ENCODE measurements at places on chromosomes 7 and 10.

DNA sequence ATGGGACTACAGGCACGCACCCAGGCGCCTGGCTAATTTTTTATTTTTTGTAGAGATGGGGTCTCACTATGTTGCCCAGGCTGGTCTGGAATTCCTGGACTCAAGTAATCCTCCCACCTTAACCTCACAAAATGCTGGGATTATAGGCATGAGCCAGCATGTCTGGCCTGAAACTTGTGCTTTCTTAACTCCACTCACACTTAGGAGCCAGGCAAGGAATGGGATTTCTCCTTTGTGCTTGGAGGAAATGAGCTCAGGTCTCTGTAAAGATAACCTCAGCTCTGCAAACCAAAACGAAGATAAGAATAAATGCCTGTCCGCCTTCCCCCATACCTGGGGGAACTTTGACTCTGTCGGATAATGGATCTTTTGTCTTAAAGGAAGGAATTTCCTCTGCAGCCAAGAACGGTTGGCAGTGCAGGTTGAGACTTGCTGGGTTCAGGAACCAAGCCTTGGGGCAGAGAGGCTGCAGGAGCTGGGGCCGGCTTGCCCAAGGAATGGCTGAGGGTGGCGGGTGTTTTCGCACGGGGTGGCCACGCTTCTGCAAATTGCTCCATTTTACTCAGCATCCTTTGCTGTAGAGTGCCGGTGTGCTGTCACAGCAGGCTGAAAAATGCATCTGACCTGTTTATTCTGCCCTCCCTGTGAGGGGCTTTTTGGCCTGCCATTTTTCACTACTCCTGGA is 174.2 kb downstream of the KIAA1217 start:
- DNase-seq: no peak

DNA sequence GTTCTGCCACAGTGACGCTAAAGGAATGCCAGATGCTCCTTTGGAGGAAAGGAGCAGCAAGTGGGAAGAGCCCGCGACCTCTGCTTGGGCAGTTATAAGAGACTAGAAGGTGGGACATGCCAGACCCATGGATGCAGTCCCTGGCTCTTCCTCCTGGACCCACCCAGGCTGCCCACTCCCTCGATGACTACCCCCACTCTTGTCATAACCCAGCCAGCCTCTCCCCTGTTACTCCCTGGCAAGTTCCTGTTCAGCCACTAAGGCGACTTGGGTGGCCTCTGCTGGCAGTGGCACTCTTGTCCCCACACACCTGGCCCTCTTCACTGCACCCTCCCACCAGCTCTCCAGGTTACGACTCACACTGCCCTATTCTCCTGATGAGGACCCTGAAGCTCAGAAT is 33.5 kb downstream of the COL13A1 start:
- DNase-seq: no peak

DNA sequence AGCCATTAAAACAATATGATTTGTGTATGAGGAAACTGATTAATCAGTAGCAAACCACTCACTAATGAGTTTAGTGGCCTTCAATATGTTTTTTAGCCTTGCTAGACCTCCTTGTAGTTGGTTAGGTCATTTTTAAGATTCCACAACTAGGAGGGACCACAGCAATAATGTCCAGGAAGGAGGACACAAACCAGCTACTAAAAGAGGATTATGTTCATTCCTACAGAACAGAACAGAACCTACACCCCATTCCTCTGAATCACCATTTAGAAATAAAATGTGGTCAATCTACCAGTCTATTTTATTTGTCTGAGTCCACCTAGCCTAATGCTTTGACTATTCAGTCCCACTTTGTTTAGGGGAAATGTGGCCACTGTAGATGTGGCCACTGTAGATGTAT is 226.3 kb downstream of the GLI3 start:
- no peak for DNase-seq

- no peak for DNase-seq
Observed at GRCh38 chr10:125584954-125585353, 98.0 kb downstream of the TEX36 start.

- no peak for DNase-seq
Observed at GRCh38 chr7:100119970-100120732, 717 bp downstream of the CNPY4 start.

DNA sequence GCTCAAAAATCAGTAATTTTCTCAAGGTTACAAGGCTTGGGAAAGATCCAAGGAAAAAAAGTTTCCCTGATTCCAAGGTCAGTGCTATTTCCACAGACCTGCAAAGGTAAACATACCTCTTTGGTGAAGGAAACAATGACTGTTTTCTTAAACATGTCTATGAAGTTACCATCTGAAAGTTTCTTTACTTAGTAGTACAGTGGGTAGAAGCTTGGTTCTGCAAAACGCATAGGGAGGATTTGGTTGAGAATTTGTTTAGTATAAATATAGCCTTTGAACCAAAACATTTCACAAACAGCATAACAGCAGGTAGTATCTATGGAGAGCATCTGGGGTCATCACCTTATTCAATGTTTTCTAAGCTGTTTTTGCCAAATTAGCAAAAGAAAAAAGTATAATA is 169.6 kb downstream of the CCSER2 start:
- DNase-seq: no peak

DNA sequence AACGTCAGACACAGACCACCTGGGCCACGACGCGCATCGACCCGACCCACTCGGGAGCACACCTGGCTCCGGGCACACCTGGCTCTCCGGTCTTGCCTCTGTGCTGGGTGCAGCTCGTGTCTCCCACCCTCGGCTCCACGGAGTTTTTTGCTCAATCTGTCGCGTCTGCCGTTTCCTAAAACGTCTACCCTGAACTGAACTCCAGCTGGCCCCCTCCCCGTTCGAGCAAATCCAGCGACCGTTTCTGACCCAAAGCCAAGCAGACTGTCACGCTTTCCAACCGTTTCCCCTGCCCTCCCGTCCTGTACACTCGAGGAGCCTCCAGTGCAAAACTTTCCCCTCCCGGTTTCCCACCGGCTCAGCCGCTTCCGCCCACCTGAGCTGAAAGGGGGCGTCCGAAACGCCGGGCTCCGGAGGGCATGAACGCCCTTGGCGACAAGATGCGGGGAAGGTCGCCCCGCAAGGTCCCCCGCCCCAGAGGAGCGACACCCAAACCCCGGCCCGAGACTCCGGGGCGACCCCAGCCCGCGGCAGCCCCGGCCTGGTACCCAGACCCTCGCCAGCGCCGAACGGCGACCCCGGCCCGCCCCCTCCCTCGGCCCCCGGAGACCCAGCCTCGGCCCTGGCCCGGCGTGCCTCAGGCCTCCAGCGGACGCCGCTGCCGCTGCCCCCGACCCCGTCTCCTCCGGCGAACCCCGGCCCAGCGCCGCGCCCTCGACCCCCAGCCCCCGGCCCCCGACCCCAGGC is 557 bp downstream of the CYTH3 start:
- no peak for DNase-seq

DNA sequence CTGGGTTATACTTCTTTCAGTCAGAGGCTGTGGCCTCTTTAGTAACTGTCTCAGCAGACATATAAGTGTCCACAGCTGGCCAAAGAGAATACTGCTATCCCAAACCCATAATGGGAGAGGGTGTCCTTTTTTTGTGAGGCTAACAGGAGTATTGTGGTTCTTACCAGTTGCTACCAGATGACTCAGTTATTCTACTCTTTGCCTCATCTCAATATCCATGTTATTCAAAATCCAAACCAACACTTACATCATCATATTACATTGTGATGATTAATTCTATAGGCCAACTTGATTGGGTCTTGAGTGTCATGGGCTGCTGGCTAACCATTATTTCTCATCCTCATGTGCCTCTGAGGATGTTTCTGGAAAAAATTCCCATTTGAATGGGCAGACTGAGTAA is 120.9 kb downstream of the TMEM168 start:
- no peak for DNase-seq

DNA sequence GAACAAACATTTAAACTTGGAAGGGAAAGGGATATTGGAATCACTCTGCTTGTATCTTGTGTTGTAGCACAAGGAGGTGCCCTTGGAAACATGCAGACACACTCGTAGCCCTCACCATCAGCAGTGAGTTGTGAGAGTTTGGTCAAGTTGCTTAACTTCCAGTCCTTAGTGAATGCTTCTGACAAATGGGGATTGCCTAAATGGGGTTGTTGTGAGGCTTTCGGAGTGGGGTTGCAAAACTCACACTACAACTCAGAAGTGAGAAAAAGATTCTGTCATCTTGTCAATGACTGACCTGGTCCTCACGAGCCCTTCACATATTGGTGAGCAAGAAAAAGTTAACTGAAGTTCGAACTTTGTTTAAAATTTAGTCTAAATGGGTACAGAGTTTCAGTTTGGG is 29.0 kb upstream of the GSDME start:
- DNase-seq: no peak

GRCh38 chr10:101775273-101776160 is at the start of gene FGF8:
TSS of gene FGF8 (minus strand) at chr10:101776114. CDS start at chr10:101775900, 214 bp downstream.
- DNase-seq: no peak

- DNase-seq: no peak
Observed at GRCh38 chr10:14173391-14173705, 157.4 kb downstream of the FRMD4A start.

DNA sequence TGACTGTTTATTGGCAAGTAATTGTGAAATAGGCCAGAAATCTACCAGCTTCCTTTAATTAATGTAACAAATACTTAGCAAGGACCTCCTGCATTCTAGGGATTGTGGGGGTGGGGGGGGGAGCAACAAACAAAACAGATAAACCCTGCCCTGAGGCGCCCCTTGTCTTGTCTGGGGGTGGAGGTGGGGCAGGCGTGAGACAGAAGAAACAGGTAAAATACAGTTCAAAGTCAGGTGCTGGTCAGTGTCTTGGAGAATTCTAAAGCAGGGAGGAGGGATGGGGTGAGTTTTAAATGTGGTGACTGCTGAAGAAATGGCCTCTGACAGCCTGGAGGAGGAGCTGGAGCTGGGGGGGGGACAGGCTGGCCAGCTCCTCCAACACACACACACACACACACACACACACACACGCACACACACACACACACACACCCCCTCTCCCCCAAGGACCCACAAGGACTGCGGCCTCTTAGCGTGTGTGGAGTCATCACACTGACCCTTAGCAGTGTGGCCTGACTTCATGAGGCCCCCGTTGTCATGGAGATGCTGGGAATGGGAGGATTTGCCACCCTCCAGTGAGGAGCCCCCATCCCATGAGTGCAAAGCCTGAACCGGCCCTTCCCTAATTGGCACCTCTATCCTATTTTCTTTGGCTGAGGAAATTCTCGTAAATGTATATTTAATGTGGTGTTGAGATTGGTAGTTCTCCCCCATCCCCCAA is 190.4 kb downstream of the MGMT start:
- DNase-seq: no peak

DNA sequence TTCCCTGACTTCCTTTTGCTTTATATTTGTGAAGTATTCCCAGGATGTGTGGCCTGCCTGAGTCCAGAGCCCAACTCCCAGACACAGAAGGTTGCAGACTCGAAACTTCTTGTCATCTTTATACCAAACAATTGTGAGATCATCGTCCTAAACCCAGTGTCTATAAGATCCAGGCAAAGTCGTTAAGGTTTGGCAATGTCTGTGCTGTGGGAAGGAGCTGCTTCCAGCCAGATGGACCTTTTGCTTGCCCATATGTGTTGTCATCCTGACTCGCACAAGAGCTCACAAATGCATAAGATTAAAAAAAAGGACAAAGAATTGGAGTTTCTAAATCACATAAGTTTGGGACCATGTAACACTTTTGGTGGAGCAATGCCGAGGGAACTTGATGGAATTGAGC is 37.0 kb downstream of the WNT2 start:
- no peak for DNase-seq

- no peak for DNase-seq
Observed at GRCh38 chr10:85995791-85996190, 370.8 kb downstream of the GRID1 start.

GRCh38 chr10:6741541-6741941 is 161.5 kb upstream of the PRKCQ start:
- DNase-seq: no peak

DNA sequence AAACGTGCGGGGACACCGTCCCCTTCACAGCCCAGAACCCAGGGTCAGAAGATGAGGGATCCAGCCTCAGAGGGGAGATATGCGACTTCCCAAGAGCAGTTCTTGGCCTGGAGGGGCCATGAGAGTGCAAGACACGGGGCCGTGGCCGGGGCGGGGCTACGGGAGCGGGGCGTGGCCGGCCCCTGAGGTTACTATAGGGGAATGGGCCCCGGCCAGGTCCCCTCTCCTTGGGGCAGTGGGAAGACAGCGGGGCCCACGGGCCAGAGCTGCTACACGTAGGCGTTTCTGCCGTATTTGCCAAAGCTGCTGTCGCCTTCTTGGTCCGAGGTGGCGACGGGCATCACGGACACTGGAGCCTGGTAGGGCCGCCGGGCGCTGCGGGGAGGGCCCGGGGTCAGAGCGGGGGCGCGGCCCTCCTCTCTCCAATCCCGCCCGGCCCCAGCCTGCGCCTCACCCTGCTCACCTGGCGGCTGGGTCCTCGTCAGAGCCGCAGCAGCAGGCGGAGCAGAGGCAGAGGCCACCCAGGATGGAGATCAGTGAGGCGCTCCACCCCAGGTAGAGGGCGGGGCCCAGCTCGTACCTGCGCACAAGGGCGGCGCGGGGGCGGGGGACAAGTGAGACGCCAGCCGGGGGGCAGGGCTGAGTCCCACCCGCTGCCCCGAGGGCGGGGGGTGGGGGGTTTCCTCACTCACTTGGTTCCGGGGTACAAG is 5.3 kb downstream of the CLDN15 start:
- peak; percentile 76 for DNase-seq

GRCh38 chr10:13624630-13625029 is 37.9 kb downstream of the PRPF18 start:
- DNase-seq: no peak

DNA sequence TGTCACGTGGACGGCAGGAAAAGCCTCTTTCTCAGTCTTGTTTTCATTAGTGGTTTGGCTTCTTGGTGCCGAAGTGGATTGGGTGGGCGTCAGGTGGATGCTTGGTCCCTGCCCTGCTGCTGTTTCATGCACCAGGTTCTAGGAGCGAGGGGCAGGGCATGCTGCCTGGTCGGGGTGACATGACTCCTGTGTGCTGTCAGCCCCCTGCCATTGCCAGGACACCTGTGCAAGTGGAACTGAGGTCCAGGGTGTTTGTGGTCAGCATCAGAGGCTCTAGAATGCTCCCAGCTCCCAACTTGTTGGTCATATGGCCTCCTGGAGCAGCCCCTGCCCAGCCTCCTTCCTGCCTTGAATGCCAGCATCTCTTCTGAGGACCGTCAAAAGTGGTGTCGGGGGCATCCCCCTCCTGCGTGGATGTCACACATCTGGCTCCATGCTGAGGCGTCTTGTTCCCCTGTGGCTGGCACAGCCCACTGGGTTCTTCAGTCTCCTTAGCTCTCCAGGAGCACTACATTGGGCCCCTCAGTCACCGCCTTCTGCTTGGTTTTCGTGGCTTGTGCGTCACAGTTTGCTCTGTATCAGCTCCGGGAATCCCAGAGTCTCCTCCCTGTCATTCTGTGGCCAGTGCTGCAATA is 24.8 kb downstream of the ADCY1 start:
- DNase-seq: no peak

- no peak for DNase-seq
Observed at GRCh38 chr10:103850572-103850895, 4.8 kb downstream of the SH3PXD2A start.

- DNase-seq: no peak
Observed at GRCh38 chr10:113058523-113059370, 108.7 kb downstream of the TCF7L2 start.

- no peak for DNase-seq
Observed at GRCh38 chr10:103550229-103550628, 56.7 kb downstream of the NEURL1 start.
